Activated CD4-positive, alpha-beta memory T cell treated with anti-CD3 and anti-CD28 coated beads for 36 hours (primary cell): ENCODE measurements at places on chromosomes 1 and 21. TPM values are rescaled to one million over a fixed set of nuclear protein-coding genes. Genes with fewer than 3 reads are reported as not detected.

DNA sequence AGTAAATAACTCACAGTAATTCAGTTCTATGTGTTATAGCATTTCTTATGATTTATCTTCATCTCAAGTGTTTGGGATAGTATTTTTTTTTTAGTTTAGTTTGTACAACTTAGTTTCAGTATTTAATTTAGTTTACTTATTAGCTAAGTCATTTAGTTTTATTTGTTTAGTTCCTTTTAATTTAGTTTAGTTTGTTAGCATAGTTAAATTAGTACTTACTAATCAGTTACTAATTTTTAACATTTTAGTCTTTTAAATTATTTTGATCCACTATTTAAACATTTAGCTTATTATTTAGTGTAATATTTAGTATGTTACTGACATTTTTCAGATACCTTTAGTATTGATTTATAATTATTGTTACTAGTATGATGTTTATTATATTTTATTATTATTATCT, 85.2 kb upstream of the SIPA1L2 start:
- DNase-seq = no peak

Gene PEX19
- total RNA-seq = 61.1 TPM

Gene FH
- 85.7 TPM for total RNA-seq

DNA sequence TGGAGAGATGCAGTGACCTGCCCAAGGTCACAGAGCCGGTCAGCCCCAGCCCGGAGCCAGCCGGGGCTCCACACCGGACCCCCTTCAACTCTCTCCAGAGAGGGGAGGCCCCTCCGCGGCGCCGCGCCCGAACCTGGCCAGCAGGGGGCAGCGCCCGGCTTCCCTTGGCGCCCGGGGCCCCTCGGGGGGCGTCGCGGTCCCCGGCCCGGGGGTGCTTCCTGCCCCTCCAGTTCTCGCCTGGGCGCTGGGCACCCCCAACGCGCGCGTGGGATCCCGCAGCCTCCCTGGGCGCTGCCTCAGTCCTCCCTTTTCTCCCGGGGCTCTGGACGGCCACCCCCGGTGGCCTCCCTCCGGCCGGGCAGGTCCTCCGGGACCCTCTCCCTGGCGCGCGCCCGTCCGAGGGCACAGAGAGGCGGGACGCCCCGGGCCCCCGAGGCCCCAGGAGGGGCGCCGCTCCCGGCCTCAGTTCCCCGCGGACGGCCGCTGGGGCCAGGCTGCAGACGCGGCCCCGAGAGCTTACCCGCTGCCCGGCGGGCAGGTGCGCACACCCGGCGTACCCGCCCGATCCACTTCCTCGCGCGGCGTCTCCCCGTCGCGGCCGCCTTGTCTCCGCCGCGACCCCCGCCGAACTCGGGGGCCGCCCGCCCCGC, 406 bp downstream of the HTR1D start:
- DNase-seq = peak; percentile 29

Gene EIF2D
- total RNA-seq = 87.5 TPM

DNA sequence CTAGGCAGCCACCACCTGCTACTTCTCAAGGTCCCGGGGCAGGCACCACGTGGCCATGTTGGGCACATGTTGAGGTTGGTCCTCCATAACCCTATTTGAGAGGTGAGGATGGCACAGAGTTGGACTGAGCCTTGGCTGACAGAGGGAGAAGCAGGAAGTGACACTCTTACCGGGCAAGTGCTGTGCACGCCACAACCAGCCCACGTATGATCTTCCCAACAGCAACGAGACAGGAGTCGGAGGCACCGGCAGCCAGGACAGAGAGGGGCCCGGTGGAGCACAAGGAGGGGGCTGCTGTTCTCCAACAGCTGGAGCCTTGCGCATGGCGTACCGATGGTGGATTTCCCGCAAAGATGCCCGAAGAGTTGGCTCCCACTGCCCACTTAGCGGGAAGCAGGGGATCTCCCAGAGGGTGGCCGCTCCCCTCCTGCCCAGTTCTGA, 3.4 kb downstream of the CLEC20A start:
- no peak for DNase-seq

Gene OR6K6
- not detected for total RNA-seq

Gene SYT11
- 25.1 TPM for total RNA-seq

DNA sequence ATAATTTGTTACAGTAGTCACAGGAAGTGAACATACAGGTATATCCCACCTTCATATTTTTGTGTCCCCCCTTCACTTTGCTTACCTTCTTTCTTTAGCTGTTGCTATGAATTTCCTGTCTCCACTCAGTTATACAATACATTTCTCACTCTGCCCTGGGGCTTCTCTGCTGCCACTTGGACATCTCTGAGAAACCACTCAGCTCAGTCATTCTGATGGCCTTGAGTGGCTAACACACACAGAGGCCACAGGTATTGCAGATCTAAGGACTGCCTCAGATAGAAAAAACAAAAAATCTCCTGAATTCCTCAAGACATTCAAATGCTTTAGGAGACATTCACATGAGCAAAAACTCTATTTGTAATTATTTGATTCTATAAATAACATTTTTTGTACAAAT, 87.7 kb downstream of the OLFM3 start:
- DNase-seq = no peak

GRCh38 chr1:23184212-23184934, 15.7 kb upstream of the LUZP1 start:
- peak; percentile 22 for DNase-seq

- no peak for DNase-seq
Observed at GRCh38 chr21:44778499-44778911, 23.1 kb downstream of the UBE2G2 start.

DNA sequence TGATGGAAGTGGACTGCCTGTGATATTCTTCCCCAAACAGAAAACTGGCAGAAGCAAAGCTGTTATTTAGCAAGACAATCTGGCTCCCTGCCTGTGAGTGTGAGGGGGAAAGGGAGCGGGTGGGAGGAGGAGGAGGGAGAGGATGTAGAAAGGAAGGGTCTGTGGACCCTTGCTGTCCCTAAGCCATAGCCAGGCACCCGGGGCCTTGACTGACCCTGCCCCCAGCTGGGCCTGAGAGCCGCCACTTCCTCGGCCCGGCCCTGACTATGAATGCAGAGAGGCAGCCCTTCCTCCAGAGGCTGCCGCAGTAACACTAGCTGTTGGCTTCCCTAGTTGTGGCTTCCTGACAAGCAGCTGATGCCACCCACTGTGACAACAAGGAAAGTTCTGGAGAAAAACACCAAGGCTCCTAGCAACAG, 13.9 kb downstream of the PLA2G2F start:
- DNase-seq = no peak

GRCh38 chr1:83905315-83905907, 93.5 kb downstream of the TTLL7 start:
- DNase-seq = no peak

- no peak for DNase-seq
Observed at GRCh38 chr21:41379901-41380300, 18.1 kb downstream of the MX2 start.

- peak; percentile 47 for DNase-seq
Observed at GRCh38 chr1:24486331-24487065, 16.1 kb upstream of the RCAN3 start.

GRCh38 chr1:66305927-66306326, 228.0 kb upstream of the SGIP1 start:
- DNase-seq = no peak

Gene SHISA4
- total RNA-seq = 0.59 TPM

Gene PHLDA3
- 4.1 TPM for total RNA-seq

Gene MPZ
- 3.7 TPM for total RNA-seq

Gene BTBD8
- total RNA-seq = 2.9 TPM

GRCh38 chr1:39359028-39359570, 132.3 kb upstream of the BMP8A start:
- DNase-seq = no peak

DNA sequence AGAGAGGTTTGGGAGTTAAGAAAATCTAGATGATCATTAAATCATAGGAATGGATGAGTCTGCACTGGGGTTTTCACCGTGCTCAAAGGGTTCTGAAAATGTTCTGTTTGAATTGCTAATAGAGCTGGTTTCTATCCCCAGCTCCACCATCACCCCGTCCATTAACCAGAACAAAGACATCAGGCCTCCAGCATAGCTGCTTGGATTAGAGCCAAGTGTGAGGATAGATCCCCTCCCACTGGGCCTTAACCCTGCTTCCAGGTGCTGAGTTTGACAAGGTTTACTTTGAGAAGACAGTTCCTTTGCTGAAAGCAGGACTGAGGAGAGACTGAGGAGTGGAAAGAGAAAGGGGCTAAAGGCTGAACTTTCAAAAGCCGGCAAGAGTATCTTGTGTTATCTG, 48.3 kb downstream of the MPZL1 start:
- no peak for DNase-seq

Gene IFI44
- 60.1 TPM for total RNA-seq

Gene GIPC2
- not detected for total RNA-seq

DNA sequence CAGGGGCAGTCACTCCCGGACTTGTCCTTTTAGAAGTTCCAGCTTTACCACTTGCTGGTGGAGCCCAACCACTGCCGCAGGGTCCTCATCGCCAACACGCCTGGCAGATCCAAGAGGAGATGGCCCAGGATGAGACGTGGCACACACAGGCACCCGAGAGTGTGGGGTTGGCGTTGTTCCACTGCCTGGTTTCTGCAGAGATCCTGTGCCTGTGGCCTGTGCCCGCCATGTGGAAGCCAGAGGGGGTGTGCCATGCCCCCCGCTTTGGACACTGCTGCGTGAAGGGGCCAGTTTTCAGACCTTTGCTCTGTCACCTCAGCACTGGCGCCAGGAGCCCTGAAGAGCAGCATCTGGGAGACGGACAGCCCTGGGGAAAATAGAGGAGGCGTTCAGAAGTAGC, 10.8 kb downstream of the CD46 start:
- no peak for DNase-seq

Gene LHX4
- total RNA-seq = not detected

DNA sequence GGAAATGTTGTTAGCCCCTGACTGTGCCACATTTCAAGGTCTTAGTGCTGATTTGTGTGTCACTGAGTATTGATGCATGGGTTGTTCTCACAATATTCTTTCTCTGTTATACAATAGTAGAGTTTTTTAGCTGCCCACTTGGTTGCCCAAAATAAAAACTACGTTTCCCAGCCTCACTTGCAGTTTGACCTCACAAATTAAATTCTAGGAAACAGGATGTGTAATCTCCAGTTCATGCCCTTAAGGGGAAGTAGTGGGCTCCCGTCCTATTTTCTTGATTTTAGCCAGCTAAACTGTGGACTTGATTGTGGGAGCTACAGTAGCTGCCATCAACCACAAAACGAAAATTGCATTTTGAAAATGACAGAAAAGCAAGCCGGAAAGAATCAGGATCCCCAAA, 27.3 kb upstream of the LAMC1 start:
- DNase-seq = no peak

GRCh38 chr1:48738356-48738755, 38.3 kb downstream of the BEND5 start:
- no peak for DNase-seq

Gene TSPAN1
- total RNA-seq = 0.53 TPM

DNA sequence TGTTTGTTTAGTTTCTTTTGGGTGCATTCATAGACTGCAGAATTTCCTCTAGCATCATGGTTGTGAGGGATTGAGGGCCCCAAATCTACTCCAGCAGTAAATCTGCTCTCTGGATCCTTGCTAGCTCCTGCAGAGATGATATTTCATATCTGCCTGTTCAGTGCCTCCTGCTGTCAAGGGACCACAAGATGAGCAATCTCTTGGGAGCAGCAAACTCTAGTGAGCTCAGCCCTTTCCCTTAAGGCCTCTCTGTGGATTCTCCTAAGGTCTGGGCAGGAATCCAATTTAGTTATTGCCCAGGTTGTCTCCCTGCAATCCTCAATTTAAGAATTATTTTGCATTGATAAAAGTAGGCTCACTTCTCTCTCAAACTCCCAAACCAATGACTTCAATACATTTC, 76.9 kb downstream of the RGS18 start:
- DNase-seq = no peak

DNA sequence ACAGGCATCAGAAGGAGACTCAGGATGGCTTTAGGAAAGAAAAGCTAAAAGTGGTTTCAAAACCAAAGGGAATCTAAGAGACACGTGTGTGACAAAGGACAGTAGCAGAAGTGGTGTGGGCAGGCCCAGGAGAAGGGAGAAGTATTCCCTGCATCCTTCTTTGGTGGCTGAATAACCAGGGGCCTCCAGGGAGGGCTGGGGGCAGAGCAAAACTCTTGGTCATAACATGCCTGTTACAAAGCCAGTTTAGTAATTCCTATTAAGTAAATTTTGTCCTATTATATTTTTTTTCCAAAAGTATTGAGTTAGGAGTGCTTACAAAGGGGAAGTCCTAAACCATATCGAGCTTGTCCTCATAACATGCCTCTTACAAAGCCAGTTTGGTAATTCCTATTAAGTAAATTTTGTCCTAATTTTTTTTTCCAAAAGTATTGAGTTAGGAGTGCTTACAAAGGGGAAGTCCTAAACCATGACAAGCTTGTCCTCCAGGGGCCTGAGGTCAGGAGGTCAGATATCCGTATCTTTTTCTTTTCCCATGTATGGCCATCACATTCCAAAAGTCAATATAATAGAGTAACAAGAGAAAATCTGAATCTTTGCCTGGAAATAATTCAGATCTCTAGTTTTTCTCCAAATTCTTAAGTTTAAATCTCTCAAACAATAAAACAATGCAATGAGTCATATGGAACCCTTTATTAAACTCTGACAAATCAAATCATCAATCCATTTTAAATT, 509.2 kb downstream of the LTN1 start:
- no peak for DNase-seq

Gene C4BPB
- total RNA-seq = 0.24 TPM

Gene TTC34
- 1.0 TPM for total RNA-seq

DNA sequence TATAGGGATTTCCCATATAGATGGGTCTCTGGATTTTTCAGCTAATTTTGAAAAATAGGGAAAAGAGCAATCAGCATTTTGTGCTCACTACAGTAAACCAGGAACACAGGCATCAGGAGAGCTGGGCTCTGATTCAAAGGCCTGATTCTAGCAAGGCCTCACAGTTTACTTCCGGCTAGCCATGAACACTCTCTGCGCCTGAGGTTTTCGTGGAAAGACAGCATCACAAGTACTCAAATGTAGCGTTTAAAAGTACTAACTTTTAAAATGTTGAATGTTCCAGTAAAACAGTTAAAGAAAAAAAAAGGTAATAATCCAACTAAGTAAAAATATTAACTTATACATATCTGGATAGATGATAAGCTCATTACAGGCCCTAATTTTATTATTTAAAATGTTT, 120.6 kb downstream of the SLC45A1 start:
- DNase-seq = no peak
